NCI-H69 (cell line): ENCODE measurements at places on chromosomes 6 and 20.

DNA sequence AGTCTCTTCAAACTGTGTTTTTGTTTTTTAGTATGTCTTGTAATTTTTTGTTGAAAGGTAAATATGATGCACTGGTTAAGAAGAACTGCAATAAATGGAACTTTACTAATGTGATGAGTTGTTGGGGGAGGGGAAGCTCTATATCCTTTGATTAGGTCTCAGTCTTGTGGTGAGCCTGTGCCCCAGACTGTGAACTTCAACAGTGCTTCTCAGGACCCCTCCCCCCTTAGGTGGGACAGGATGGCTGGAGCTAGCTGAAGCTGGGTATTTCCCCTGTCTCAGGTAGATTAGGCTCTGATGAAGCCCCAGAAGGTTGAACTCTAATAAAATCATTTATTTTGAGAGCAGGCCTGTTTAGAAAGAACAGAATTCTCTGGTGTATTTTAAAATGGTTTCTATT is 31.4 kb upstream of the TASP1 start:
- DNase-seq: no peak

GRCh38 chr6:53796451-53796780 is 1.6 kb downstream of the LRRC1 start:
- DNase-seq: no peak

GRCh38 chr6:109820706-109821350 is 129.7 kb downstream of the FIG4 start:
- DNase-seq: no peak

DNA sequence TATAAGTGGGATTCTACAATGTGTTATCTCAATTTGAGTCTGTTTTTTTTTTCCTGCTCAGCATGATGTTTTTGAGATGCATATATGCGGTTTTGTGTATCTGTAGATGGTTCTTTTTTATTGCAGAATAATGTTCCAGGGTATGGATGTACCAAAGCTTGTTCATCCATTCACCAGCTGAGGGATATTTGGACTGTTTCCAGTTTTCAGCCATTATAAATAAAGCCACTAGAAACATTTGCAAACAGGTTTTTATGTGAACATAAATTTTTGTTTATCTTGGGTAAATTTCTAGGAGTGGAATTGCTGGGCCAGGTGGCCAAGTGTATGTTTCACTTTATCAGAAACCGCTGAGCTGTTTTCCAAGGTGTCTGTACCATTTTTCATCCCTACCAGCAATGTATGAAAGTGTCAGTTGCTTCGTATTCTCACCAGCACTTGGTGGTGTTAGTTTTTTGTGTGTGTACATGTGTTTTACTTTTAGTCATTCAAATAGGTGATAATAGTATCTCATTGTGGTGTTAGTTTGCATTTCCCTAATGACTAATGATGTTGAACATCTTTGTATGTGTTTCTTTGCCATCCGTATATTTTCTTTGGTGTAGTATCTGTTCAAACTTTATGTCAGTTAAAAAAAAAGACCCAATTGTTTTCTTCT is 124.2 kb downstream of the CEBPB start:
- DNase-seq: peak; percentile 8

DNA sequence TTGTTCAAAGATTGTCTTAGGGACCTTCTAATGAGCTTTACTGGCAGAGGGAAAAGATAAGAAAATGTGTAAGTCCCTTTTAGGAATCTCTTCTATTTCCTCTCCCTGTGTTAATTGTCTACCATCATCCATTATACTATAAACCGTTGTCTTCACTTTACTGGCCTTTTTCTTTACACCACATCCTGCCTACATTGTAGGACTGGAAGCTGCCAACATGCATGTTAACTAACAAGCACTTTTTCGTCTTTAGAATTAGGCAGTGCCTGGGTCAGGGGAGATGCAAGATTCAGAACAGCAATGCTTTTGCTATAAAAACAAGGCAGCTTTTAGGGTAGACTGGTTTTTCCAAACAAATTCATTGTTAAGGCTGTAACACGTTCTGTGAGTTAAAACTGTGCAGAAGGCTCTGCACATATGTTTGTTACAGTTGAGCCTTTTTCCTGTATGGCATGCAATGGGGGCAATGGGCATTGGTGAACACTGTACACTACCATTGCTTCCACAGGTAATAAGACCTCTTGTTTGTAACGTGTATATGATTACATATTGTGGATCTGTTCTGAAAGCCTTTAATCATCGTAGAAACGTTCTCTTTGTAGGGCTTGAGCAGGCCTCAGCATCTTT is 10.9 kb upstream of the PKIG start:
- no peak for DNase-seq

DNA sequence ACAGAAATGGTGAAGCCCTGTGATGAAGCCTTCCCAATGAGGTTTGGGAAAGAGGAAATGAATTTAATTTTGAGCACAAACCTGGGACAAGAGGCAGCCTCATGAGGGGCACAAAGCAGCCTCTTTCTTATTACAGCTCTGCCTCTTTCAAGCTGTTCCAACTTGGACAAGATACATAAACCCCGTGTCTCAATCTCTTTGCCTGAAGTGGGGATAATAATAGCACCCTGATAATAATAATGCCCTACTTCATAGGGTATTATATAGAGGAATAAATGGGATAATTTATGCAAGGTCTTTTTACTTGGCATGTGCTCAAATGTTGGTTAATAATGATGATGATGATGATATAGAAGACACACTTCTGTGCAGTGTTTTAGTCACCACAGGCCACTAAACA is 91.1 kb upstream of the PLN start:
- DNase-seq: no peak

DNA sequence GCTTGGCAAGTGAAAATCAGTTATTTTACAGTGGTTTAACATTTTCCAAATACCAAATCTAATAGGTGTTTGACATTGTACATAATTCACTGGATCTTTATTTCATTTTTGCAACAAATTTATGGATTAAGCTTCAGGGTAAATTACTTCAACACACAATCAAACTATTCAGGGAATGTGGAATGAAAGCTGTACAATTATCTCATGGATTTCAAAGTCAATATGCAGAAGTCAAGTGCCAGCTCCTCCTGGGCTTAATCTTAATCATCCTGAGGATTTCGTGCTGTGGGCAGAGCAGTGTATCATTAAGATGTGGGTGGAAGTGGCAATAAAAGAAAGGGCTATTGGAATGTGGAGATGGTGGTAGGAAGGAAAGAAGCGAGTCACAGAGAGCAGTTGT is 548.8 kb downstream of the COL12A1 start:
- DNase-seq: no peak

- DNase-seq: no peak
Measured at GRCh38 chr20:44367746-44368145, 12.2 kb downstream of the HNF4A start.

GRCh38 chr20:44963325-44964215 is 2.7 kb upstream of the STK4 start:
- DNase-seq: no peak

DNA sequence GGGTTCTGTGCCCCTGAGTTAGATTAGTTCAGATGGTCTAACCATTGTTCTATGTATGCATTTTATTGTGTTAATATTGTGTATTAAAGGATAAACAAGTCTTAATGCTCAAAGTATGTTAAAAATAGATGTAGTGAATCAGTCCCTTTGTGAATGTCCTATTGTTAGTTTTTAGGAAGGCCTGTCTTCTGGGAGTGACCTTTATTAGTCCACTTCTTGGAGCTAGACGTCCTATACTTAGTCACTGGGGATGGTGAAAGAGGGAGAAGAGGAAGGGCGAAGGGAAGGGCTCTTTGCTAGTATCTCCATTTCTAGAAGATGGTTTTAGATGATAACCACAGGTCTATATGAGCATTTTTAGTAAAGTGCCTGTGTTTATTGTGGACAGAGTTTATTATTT is 12.3 kb upstream of the HMGN4 start:
- no peak for DNase-seq

GRCh38 chr6:32267035-32267434 is 43.2 kb upstream of the NOTCH4 start:
- DNase-seq: no peak

DNA sequence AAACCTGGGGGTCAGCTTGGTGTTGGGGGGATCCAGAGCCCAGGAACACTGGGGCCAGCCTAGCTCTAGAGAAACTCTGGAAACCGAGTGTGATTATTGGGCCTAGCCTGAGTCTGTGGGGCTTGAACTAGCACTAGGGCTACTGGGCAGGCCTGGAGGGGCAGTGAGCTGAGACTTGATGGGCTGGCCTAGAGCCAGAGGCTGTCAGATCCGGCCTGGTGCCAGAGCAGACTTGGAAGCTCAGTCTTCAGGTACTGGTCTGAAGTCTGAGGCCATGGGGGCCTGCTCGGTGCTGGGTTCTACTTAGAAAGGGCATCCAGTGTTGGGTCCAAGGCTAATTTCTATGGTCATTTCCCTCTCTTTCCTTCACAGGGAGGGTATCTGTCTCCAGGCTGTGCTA is 2.7 kb downstream of the DEFB112 start:
- no peak for DNase-seq

DNA sequence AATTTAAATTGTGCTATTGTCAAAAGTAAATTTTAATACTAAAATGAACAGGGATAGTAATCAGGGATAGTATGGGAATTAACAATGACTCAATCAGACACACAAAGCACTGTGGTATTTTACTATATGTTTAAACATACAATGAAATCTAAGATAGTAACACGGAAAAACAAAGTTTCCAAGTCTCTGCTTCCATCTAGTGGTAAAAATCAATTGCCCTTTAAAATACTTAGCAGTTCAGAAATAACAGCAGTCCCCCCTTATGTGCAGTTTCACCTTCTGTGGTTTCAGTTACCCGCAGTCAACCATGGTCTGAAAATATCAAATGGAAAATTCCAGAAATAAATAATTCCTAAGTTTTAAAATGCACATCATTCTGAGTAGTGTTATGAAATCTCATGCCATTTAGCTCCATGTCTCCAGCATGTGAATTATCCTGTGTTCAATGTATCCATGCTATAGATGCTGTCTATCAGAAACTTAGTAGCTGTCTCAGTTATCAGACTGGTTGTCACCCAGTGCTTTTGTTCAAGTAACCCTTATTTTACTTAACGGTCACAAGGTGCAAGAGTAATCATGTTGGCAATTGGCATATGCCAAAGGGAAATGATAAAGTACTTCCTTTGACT is 58.5 kb downstream of the AHI1 start:
- peak; percentile 24 for DNase-seq

DNA sequence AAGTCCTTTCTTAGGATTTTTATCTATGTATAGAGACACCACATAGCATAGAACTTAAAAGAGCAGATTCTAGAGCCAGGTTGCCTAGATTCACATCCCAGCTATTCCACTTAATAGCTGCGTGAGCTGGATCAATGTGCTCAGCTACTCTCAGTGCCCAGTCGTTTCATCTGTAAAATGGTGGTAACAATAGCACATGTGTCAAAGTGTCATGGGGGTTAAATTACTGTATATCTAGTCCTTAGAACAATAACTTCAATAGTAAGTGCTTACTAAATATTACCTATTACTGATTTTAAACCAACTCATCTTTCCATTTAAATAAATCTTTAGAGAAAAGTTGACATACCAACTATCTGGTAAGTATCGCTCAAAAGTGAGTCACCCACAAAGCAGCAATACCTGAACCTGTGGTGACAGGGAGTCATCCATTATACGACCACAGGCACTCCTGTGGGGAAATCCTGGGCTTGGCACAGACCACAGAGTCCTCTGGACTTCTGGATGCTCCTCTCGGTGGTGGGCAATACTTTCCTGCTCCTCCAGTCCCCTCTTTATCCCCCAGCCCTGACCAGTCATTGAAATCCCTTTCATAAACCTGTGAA is 154.8 kb downstream of the PDSS2 start:
- no peak for DNase-seq

GRCh38 chr6:146337376-146337775 is 206.3 kb upstream of the RAB32 start:
- no peak for DNase-seq

DNA sequence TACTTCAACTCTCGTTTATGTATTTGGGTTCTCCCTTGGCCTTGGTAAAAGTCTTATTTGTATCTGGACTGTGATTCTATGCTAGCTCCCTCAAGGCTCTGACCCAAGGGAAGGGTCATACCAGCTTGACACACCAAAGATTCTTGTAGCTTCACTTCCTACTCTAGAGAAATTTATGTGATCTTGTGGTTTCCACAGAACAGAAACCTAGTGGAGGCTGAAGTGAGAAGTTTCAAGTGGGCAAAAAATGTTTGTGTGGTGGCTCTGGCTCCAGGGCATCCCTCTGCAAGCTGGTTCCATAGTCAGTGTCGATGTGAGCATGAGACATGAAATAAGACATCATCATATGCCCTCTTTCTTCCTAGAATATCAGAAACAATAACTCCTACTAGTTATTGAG is 48.1 kb upstream of the TNFRSF21 start:
- DNase-seq: no peak

DNA sequence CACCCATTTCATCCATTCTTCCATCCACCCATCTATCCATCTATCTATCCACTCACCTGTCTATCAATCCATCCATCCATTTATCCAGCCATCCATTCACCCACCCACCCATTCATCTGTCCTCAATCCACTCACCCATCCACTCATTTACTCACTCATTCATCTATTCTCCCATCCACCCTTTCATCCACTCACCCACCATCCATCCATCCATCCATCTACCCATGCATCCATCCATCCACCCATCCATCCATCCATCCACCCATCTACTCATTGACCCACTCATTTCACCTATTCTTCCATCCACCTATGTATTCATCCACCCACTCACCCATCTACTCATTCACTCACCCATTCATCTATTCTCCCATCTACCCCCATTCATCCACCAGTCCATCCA is 24.2 kb upstream of the PTGIS start:
- no peak for DNase-seq

DNA sequence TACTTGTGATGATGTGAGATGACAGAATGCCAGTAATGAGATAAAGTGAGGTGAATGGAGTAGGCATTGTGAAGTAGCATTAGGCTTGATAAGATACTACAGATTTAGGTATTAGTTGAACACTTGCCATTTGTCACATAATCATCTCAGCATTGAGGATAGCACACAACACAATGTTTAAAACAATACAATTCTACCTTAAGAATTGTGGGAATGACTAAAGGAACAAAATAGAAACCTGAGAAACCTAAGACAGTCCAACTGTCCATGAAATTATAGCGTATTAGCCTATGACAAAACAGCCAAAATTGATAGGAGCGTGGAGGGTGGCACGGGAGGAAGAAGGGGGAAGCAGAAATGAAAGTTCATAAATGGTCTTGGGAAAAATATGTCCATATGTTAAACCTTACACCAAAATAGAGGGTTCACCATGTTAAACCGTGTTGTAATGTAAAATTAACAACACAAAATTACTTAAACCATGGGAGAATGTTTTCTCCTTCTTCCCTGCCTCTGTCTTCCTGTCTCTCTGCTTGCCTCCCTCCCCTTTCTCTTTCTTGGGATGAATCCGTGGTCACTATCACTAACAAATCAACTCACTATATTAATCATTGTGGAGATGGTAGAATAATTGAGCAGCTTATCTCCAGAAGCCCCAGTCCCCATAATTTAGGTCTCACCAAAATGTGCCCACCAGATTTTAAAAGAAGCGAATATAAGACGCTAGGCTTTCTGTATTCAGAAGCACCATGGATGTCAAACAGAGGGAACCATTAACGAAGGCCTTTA is 33.0 kb upstream of the HFE start:
- DNase-seq: peak; percentile 52
